Kidney (tissue), 22 donors: ENCODE measurements at places on chromosomes 7 and 10. TPM values are rescaled to one million over a fixed set of nuclear protein-coding genes. Genes with fewer than 3 reads are reported as not detected.

The GPR146 gene
- 10.3 TPM for total RNA-seq

DNA sequence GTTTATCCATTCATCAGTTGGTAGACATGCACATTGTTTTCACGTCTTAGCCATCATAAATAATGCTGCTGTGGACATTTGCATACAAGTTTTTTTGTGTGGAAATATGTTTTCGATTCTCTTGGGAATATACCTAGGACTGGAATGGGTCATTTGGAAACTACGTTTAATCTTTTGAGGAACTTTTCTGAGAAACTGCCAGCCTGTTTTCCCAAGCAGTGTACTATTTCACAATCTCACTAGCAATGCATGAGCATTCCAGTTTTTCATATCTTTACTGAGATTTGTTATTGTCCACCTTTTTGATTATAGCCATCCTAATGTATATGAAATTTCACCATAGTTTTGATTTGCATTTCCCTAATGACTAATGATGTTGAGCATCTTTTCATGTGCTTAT is 95.7 kb upstream of the JAZF1 start:
- no peak for DNase-seq

DNA sequence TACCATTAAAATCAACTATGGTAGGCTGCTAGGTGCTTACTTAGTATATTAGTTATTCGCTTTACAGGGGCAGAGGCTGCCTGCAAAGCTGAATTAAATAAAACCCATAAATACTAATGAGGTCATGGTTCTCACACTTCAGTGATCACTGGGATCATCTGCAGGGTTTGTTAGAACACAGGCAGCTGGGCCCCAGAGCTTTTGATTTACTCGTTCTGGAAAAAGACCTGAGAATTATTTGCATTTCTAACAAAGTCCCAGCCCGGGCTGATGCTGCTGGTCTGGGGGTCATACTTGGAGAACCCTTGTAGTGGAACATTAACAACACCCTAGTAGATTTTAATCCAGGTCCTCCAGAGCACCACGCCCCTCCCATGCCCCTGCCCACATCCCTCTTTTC is 8.5 kb downstream of the UCN3 start:
- peak; percentile 81 for DNase-seq

DNA sequence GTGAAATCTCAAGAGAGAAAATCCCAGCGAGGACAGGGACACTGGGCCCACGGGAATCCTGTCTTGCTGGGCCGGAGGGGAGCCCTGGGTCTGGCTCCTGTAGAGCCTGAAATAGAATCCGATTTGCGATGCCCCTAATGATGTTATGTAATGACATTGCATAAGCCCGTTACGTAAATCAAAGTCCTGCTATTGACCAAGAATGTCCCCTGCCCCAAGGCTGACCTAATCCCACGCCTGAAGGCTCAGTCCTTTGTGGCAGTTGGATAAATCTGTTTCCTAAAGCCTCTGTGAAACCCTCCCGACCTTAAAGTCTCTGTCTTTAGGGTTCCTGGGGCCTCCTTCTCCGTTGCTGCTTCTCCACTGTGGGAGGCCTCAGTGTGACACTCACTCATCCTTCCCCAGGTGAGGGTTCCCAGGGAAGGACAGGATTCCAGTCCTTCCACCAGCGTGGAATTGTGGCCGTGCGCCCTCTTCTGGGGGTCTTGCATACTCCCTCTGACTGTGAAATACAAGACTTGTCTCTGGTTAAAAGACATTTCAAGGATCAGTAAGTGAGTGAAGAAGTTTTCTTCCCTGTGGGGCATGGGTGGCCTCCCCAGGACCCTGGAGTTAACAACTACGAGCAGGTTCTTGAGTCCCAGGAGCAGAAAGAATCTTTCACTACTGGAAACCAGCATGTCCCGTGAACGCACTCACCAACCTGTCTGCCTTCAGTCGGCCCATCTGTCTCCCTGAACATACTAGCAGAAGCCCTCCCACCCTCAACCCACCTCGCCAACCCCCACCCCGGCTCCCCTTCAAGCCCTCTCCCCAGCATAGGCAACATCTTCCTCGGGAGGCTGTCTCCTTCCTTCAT is 19.8 kb downstream of the ZNF467 start:
- peak; percentile 73 for DNase-seq

GRCh38 chr7:116984917-116985316 is 31.6 kb downstream of the ST7 start:
- DNase-seq, result no peak
